Heart right ventricle (tissue), 16 donors: ENCODE measurements at places on chromosomes 12 and 14. TPM values are rescaled to one million over a fixed set of nuclear protein-coding genes. Genes with fewer than 3 reads are reported as not detected.
A peak's percentile ranks its signal among the peaks of the same experiment; 100 is the strongest.

DNA sequence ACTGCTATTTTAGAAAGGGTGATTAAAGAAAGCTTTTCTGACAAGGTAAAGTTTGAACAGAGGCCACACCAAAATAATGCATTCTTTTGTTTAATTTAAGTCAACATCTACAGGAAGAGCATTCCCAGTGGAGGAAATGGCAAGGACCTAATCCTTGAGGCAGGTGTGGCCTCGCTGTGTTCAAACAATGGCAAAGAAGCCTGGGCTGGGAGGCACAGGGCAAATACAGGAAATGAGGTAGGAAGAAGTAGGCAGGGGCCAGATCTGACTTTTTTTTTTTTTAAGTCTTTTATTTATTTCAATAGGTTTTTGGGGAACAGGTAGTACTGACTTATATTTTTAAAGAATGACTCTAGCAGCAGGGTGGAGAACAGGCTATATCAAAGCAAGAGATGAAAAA is 53.5 kb downstream of the ARMH4 start:
- peak; percentile 63 for DNase-seq

DNA sequence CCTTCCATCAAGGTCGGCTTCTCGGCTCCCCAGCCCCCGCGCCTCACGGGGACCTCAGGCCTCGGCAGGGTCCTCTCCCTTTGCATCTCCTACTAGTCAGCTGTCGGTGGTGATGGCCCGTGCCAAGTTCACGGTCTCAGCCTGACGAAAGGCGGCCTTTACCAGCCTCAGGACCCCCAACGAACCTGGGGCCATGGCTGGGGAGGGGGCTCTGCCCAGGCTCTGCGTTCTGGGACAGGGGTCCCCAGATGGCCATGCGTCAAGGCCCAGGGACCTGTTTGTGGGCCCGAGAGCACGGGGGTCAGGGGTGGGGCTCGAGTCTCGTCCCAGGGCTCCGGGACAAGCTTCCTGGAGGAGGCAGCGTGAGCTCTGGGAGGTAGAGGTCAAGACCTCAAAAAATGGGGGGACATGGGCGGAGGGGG is 32.8 kb upstream of the DEGS2 start:
- DNase-seq = peak; percentile 17

DNA sequence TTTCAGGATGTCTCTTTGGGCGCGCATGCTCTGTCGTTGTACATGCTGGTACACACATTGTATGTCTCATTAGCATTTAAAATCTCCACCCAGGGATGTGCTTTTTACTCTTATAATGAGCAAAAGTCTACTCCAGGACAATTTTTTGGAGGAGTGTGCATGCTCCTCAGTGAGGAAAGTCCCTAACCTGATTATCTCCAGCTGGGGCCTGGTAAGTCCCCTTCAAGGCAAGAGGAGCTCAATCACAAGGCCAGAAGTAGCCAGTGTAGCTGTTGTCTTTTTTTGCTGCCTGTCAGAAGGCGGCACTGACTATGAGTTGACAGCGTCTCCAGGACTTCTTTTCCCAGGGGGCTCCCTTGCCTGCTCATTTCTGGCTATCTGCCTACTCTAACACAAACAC is 218.3 kb upstream of the CNTN1 start:
- no peak for DNase-seq

DNA sequence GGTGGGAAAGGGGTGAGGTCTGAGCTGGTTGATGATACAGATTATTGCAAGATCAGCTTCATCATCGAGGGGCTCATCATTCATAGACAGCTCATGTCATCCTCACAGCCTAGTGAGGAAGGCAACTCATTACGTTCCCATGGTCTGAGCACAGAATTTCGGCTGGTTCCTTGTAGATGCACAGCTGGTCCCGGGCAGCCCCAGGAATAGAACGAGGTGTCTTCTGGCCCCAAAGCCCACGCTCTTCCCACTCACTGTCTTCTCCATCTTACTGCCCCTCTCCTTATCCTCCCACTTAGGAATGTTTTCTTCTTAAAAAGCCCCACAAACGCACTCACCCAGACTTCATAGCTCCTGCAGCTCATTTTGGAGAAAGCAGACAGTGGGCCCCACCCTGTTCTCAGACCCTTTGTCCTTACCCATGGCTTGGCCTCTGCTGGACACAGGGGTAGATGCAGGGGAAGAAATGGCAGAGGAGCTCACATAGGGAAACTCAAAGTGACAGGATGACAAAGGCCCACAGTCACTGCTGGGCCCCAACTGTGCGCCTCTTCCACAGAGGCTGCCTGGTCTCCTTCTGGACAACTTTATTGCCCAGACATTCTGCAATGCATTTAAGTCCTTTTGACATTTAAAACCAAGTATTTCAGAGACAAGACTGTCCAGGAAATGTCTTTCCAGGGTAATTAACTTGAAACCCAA is 162.2 kb downstream of the ADGRD1 start:
- DNase-seq = no peak

DNA sequence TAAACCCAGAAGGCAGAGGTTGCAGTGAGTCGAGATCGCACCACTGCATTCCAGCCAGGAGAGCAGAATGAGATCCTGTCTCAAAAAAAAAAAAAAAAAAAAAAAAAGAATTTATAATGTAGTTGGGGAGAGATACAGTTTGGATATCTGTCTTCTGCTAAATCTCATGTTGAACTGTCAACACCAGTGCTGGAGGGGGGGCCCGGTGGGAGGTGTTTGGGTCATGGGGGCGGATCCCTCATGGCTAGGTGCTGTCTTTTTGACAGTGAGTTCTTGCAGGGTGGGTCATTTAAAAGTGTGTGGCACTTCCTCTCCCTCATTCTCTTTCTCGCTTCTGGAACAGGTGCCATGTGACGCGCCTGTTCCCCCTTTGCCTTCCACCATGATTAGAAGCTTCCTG is 32.8 kb downstream of the CLIP1 start:
- peak; percentile 36 for DNase-seq

DNA sequence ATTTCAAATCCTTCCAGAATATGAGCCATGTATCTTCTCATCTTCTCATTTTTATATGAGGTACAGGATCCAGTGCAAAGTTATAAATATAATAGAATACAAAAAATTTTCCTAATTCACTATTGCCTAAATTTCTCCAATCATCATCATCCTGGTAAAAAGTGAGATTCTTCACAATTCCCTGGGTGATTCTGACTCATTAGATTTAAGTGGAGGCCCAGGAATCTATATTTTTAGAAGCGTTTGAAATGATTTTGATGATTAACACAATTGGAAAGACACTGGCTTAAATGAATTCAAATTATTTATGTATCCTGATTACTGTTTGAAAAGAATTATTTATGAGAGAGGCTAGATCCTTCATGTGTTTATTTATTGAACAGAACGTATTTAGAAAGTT is 380.3 kb upstream of the PDE3A start:
- DNase-seq = no peak

DNA sequence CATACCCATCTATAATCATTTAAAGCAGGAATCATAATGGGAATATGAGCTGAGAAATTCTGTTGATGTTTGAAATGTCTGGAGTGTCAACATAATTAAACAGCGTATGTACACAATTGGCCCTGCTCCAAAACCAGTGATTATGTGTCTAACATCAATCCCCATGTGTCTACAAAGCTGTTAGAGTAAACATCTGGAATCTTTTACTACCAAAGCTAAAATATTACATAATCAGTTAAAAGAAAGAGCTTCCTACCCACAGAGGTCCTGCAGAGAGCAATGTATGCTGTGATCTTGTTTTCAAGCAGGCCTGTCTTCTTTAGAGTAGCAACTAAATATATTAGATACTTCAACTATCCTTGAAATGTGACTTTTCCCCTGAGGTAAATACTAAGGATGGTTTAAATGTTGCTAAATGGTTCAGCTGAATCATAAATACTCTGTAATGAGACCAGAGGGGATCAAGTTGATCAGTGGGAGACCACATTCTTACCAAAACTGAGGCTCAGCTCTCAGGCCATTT is 74.3 kb downstream of the RASSF8 start:
- DNase-seq = no peak

GRCh38 chr14:71013551-71014192 is 106.4 kb downstream of the PCNX1 start:
- DNase-seq = no peak

GRCh38 chr14:92400579-92401444 is 77.8 kb downstream of the SLC24A4 start:
- DNase-seq = no peak

The FBLN5 gene
- 47.9 TPM for total RNA-seq

The NXPH4 gene
- total RNA-seq = 2.6 TPM

The CDKL1 gene
- 2.4 TPM for total RNA-seq

The TCL1A gene
- total RNA-seq = not detected

The KRT82 gene
- not detected for total RNA-seq
